ENCODE measurements at places on chromosomes 12 and 14.

DNA sequence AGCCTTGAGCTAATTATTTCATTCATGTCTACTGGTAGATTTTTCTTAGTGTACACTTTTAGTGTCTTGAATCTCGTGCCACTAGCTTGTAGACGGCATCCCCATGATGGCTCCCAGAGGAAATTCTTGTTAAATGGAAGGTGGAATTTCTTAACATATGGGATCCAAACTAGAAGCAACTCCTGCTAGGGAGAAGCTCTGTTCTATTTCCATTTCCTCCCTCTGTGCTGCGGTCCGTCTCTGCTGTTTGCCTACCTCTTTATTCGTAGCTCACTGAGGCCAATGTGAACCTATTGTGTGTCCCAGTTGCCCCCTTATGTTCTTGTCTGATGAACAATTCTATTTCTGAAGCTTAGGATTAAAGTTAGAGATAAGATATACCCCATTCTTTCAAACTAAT, 588 bp downstream of the PIK3C2G start:
- DNase-seq = no peak

- no peak for DNase-seq
Measured at GRCh38 chr14:35353409-35354172, 51.0 kb downstream of the NFKBIA start.

DNA sequence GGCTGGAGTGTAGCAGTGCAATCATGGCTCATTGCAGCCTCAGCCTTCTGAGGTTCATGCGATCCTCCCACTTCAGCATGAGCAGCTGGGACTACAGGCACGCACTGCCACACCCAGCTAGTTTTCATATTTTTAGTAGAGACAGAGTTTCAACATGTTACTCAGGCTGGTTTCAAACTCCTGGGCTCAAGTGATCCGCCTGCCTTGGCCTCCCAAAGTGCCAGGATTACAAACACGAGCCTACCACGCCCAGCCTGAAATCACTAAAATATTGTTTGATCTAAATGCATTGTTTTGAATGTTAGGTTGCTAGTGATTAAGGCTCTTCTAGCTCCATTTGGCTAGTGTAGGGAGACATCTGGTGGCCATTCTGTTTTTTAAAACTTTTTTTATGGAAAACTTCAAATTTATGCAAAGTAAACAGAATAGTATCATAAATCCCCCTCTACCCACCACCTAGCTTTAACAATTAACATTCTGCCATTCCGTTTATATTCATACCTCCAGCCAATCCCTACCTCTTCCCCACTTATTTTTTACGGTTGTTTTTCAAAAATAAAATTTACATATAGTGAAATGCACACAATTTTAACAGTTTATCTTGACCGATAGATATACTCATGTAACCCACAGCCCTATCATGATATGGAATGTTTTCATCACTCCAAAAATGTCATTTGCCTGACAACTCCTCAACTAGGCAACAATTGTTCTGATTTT, 37.8 kb downstream of the MYO1H start:
- no peak for DNase-seq

DNA sequence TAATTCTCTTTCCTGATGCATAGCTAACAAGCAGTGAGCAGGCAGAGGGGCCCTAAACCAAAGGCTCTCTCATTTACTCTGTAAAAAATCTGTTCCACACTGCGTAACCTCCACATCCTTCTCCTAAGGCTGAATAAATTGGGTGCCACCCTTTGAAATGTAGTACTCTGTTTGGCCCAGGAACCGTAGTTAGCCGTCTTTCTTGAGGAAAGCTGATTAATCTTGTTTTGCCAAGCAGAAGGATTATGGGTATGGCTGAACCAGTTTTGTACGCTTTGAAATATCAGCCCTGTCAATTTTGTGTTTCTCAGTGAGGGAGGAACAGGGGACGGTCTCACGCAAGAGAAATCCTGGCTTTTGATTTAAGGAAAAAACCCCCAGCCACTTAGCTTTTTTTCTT, 19.7 kb downstream of the EML1 start:
- DNase-seq = no peak

DNA sequence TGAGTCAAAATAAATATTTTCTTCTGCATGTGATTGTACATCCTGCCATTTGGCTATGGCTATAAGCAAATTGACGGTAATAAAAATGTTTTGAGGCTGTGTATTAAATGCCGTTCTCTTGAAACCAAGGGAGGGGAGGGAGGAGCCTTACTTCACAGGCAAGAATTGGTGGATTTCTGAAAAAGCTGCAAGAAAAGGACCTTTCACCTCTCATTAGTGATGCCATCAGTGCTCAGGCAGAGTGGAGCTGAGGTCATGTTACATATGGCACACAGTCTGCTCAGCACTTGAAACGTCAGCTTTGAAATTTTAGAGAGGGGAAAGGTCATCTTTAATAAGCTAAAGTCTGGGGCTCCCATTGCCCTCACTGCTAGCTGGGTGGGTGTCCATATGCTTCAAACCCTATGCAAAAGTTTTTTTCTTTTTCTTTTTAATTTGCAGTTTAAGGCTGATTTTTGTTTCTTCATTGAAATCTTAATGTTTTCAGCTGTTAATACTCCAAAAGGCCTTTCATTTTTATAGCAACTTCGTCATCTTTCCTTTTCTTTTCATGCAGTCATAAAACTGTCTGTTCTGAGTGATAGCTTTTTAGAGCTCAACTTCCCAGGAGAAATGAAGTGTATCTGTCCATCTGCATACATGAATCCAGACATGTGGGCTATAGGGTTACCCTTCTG, 9.8 kb upstream of the SIX1 start:
- DNase-seq = no peak

- DNase-seq = no peak
Measured at GRCh38 chr12:111451232-111451631, 45.5 kb downstream of the SH2B3 start.
